ENCODE measurements at places on chromosomes 12 and 14. TPM values are rescaled to one million over a fixed set of nuclear protein-coding genes. Genes with fewer than 3 reads are reported as not detected.

GRCh38 chr12:12156116-12156515 lies 85.4 kb downstream of the BCL2L14 start:
- H3K27ac ChIP-seq = no peak overlapping the region
- H3K27me3 ChIP-seq = no peaks in the 10 kb centered on the region
- H3K4me1 ChIP-seq = peaks cover 9% of the 10 kb centered on the region
- no peak for DNase-seq

DNA sequence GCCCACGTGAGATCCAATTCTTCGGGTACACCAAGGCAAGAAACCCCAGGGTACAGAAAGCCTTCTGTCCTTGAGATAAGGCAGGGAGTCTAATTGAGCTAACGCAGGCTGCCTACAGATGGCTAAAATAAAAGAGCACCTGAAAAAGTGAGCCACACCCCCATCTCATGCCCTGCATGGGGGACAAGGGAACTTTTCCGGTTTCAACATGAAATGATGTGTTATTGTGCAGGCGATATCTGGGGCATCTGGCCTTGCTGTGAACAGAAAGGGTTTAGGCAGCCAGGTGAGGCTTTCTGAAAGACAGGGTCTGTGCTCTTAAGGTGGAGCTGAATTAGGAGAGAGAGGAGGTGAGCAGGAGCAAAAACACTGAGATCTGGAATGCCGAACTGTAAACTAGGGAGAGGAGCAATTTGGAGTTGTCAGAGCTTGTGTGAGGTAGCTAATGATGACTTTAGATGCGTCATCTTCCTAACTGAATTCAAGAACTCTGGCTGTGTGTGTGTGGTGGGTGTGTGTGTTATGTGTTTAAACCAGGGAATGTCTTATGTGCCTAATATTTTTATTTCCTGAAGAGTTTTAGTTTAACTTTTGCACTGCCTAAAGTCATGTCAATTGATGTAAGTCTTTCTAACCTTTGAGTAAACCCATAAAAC lies 20.1 kb upstream of the LDHB start:
- DNase-seq = no peak
- no peaks in the 10 kb centered on the region for H3K36me3 ChIP-seq
- H3K27me3 ChIP-seq = no peaks in the 10 kb centered on the region
- H3K4me1 ChIP-seq = no peaks in the 10 kb centered on the region
- no peak overlapping the region for H3K27ac ChIP-seq
- no peak overlapping the region for H3K4me3 ChIP-seq

DNA sequence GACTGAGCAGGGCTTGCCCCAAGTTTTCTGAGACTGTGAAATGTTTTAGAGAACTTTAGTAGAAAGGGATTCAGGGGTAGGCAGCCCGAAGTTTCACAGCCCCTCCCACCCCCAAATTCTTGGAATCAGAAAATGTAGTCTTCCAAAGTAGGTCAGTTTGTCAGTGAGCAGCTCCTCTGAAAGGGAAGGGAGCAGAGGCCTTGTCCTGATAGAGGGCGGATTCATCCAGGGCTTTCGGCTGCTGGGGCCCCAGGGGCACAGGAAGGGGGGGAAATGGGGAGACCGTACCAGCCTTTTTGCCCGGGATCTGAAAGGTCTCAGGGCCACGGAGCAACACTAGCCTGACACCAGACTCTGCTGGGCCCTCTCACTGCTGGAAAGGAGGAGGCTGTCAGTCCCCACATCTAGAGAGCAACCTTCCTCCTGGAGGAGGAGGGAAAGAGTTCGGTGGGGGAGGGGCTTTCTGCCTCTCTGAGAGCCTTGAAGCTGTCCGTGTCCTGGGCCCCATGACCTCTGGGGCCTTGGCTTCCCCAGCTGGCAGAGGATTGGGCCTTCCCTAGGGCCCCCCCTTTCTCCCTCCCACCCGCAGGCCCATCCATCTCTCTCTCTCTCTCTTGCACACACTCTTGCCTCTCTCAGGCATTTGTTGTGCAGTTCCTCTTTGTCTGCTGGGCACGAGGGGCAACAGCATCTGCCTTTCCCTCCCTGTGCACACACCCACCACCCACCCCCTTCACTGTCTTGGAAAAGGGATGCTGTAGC lies at the start of gene IKZF4:
Gene IKZF4 (plus strand): TSS at position 621 of the 762 bp plus-strand sequence. CDS start 451 bp downstream, outside the sequence.
- DNase-seq = no peak
- no peaks in the 10 kb centered on the region for H3K4me1 ChIP-seq
- H3K36me3 ChIP-seq = no peaks in the 10 kb centered on the region
- no peaks in the 10 kb centered on the region for H3K27me3 ChIP-seq

DNA sequence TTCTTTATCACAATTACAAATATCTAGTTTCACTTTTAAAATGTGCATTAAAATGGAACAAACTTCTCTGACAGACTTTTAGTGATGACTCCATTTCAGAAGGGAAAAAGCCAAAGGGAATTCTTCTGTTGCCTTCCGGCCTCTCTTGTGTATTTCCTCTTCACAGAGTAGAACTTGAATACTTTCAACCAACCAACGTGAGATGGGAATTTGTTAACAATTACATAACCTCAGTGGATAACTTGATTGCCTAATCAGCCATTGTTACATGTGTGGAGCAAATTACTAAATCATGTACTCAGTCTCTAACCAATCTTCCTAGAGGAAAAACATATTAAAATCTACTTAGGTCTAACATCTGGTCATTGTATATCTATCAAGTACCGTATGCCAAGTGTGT lies 291.1 kb downstream of the SYT1 start:
- no peaks in the 10 kb centered on the region for H3K27me3 ChIP-seq
- no peaks in the 10 kb centered on the region for H3K36me3 ChIP-seq
- H3K4me3 ChIP-seq = no peak overlapping the region
- no peak overlapping the region for H3K27ac ChIP-seq

- no peak overlapping the region for H3K4me3 ChIP-seq
- no peaks in the 10 kb centered on the region for H3K36me3 ChIP-seq
- peak; percentile 21 for DNase-seq
- no peak overlapping the region for H3K27ac ChIP-seq
Observed at GRCh38 chr12:80101126-80101525, 1.8 kb downstream of the OTOGL start.

The GPR68 gene
- total RNA-seq = 1.5 TPM

The RILPL1 gene
- 14.7 TPM for total RNA-seq

All from PC-3 (cell line).